Stimulated activated CD8-positive, alpha-beta memory T cell treated with anti-CD3 and anti-CD28 coated beads, Interleukin-15, amount 100 ng/mL, for 1 hour (primary cell): ENCODE measurements at places on chromosomes 1 and 21.

GRCh38 chr1:160850993-160851392 lies 11.7 kb downstream of the CD244 start:
- DNase-seq = no peak

DNA sequence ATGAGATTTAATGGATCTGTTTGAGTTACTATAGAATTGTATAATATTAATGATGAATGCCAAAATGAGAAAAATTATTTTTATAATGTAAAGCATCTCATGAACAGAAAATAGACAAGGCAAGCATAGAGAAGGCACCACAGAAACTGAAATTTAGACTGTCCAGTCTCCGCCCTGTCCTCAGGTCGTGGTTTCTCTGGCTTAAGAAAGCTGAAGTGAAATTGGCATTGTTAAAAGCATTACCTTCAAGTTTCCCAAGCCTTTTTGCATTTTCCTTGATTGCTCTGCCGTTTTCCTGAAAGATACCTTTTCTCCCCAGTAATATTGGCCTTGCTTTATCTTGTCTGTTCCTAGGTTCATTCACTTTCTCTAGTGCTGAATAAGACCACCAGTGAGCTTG lies 58.0 kb downstream of the VPS13D start:
- no peak for DNase-seq

DNA sequence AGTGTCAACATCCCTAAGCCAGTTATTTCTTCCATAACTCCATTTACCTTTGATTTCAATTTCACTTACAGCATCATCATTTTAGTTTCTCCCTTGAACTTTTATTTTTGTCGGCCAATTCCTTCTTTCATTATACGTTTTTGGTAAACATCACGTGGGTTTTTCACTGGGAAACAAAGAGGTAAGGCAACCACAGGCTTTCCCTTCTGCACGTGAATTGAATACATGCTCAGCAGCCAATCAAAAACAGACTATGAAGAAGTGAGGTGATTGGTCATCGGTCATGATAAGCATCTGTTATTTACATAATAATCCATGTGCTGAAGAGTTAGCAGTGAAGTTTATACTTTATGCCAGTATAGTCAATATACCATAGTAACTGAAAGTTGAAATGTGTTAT lies 98.7 kb downstream of the NCAM2 start:
- DNase-seq = no peak

- DNase-seq = peak; percentile 12
These were observed 32.1 kb downstream of the TGFB2 start for GRCh38 chr1:218377143-218377660.

DNA sequence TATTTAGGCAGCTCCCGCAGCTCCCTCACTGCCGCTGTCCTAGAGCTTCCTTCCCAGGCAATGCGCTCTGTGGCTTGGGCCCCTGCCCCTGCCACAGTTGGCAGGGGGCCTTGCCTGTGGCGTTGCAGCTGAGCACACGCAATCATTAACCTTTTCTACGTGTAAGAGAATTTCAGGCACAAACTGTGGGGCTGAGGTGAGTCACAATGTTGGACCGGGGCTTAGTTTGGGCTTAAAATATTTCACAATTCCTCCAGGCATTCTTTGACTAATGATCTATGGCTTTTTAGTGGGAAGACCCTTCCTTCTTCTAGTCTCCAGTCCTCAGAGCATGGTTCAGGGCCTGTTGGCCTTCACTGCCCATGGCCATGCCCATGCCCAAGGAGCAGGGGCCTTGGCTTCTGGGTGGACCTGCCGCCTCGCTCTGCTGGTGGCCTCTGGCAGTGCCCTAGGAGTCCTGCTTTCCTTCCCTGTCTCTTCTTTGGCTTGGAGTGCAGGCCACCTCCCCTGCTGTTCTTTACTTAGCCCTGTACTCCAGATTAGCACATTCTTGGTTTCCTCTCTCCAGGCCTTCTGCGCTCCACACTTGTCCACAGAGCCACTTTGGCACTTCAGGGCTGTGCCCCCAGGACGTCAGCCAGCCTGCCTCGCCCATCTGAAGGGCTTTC lies 39.2 kb downstream of the MAPKAPK2 start:
- no peak for DNase-seq

- no peak for DNase-seq
These were observed 64.3 kb downstream of the DMRTA2 start for GRCh38 chr1:50358962-50359361.

- DNase-seq = no peak
These were observed 34.0 kb downstream of the MACF1 start for GRCh38 chr1:39238476-39238875.

DNA sequence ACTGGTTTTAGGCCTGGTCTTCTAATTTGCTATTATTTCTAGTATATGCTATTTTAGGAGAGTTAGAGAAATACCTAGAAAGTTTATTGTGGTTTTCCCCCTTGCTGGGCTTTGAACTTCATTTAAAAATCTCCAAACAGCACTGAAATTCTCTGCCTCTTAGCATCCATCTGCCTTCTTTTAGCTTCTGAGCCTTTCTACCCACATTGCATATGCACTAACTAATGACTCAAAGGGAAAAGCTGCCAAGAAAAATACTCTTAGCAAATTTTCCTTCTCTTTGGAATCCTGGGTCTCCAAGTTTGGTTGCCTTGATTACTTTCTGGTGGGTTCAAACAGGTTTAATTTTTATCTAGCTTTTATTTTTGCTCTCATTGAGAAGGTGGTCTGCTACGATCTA lies 408.4 kb upstream of the PTBP2 start:
- no peak for DNase-seq

GRCh38 chr21:41817228-41817627 lies 50.4 kb upstream of the RIPK4 start:
- DNase-seq = no peak

DNA sequence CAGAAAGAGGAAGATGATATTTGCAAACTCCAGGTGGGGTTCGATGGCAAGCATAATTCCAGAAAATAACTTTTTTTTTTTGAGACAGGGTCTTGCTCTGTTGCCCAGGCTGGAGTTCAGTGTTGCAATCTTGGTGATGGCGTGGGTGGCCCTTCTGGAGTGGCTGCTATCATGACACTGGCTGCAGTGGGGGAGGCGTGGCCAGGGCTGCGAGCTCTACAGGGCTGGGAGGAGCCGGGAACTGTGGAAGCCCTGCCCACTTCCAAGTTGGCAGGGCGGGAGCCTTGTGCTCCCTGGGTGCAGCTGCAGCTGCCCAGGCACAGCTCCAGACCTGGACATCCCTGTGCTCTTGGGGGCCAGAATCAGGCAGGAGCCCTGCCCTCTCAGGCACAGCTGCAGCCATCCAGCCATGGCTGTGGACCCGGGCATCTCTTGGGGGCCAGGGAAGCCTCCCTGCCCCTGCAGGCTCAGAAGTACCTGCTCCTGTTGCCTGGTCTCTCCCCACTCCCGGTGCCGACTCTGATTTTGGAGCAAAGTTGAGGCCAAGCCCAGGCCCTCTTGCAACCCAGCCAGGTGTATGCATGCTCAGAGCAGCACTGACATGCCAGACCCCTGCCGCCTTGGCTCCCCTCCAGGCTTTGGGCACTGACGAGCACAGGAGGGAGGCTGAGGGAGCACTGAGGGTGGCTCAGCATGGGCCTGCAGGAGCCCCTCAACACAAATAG lies 7.2 kb upstream of the BCL10 start:
- DNase-seq = no peak

DNA sequence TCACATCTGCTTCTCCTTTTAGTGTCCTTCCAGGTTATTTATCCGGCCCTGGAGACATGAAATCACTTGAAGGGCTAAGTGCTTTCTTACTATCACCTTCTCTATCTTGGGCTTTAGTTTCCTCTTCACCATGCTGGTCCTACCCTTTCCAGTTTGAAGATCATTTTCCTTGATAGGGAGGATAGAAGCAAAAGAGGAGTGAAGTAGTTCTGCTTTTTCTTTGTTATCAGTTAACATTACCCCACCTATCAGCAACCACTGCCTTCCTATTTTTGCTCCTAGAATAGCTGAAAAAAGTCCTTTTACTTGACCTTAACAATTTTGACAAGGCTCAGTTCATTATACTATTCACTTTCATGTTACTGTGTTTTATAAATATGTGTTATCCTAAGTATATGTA lies 19.4 kb downstream of the RGL1 start:
- DNase-seq = no peak

DNA sequence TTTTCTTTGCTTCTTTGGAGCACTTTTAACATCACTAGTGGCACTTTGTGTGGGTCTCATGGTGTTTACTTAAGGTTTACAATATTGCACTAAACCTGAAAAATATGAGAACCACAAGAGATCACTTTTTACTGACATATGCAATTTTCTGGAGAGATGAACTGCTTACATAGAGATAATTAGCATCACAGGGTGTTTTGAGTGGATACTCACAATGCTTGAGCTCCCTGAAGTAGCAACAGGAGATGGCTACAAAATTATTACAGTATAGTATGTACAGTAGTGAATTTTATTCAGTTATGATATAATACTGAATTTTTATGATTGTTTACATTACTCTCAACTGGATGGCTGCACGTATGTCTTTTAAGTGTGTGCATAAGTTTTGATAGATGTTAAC lies 22.6 kb downstream of the RPRD2 start:
- DNase-seq = no peak

GRCh38 chr1:192901500-192901899 lies 92.7 kb downstream of the RGS2 start:
- DNase-seq = no peak

DNA sequence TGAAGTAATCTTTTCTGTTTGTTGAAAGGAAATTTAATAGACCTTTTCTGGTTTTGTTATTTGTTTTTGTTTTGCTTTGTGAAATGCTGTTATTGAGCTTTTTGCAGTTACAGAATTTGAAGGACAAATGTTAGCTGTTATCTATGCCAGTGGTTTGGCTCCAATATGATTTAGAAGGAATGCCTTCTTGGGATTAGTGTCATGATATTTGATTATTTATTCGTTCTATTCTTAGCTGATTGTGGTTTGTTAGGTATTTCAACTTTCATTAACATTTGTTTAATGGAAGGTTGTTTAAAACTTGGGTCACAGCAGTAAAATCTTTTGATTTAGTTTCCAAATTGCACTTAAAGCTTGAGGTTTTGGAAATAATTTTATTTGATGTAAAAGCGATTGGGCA lies 33.5 kb downstream of the ADGRL2 start:
- no peak for DNase-seq

DNA sequence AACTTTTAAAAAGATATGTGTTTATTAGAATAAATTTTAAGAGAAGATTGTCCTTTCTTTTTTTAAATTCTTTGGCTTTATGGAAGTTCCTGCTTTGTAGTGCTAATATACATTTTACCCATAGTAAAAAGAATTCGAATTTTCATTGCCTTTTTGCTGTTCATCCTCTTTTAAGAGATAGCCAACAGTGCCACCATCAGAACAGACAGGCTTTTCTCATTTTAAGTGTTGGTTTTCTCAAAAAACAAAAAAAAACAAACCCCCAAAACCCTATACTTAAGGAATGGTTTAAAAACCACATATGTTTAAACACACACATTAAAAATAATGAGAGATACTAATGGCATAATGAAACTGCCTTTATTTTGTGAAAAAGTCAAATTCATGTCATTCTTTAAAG lies 118.8 kb downstream of the NEK7 start:
- no peak for DNase-seq

DNA sequence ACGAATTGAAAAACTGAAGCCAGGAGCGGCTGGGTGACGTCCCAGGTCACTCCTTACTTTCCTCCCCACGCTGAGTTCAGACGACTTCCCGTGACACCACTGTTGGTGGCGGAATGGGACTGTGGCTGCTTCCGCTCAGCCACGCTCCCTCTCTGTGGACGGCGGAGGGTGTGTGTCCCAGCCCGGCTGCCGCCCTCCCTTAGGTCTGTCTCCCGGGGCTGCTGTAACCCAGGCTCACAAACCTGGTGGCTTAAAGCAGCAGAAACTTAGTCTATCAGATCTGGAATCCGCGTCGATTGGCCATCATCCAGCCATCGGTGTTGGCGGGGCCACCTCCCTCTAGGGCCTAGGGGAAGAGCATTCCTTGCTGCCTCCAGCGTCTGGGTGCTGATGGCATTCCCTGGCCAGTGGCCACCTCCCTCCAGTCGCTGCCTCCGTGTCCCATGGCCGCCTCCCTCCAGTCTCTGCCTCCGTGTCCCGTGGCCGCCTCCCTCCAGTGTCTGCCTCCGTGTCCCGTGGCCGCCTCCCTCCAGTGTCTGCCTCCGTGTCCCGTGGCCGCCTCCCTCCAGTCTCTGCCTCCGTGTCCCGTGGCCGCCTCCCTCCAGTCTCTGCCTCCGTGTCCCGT lies 17.5 kb downstream of the TRPM2 start:
- no peak for DNase-seq

GRCh38 chr1:17419626-17420328 lies 19.7 kb downstream of the RCC2 start:
- peak; percentile 45 for DNase-seq

DNA sequence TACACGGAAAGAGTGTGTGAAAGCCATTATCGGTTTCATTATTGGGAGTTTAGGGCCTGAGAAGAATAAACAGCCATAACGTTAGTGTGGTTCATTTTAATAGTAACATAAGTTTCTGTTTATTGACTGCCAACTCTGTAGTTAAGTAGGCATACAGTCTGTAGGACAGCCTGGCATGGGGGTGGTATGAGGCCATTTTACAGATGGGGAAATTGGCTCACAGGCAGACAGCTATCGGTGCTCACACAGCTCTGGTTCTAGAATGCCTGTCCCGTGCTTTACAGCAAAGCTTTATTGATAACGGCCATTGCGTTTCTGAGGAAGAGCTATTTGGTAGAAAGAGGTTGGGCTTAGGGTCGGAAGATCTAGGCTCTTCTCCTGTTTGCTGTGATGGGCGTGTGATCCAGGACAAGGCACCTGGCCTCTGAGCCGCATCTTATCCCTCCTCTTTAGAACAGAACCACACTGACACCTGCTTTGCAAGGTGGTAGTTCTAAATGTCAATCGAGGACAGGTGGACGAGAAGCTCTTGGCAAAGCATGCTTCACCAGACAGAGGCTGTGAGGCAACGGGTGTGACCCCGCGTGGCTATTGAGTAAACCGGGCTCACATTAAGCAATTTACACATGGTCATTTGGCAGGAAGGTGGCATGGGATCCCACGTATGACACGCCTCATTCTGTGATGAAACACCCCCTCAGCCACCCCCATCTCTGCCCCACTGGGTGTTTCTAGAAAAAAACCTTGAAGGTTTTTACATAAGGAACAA lies 14.9 kb downstream of the ETS2 start:
- DNase-seq = no peak

GRCh38 chr1:166902279-166902678 lies 26.2 kb upstream of the TADA1 start:
- no peak for DNase-seq

DNA sequence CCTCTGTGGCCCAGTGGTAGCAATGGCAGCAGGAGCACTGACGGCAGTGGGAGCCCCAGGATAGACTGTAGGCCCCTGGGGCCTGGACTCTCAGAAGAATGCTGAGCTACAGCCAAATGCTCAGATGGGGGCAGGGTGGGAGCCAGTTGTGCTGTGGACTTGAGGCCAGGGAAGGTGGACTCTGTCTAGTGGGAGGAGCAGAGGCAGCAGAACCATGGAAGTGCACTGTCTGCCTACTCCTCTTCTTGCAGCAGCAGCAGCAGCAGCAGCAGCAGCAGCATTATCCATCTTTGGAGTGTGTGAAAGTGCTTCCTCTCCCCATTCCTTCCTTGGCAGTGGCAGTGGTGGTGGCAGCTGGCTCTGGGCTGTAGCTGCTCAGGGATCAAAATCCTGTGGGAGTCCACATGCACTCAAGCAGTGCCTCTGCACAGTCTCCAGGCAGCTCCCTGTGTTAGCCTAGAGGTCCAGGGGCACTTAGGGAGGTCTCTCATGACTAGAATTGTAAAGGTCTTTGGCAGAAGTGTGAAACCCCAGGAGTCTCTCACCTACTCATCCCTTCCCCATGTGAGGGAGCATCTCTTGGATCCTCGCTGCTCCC lies 917.9 kb upstream of the B3GALT2 start:
- no peak for DNase-seq

GRCh38 chr1:32883338-32884031 lies 2.8 kb upstream of the HPCA start:
- no peak for DNase-seq
